Glutamatergic neuron (in vitro differentiated cells): ENCODE measurements at places on chromosomes 1 and 21.

DNA sequence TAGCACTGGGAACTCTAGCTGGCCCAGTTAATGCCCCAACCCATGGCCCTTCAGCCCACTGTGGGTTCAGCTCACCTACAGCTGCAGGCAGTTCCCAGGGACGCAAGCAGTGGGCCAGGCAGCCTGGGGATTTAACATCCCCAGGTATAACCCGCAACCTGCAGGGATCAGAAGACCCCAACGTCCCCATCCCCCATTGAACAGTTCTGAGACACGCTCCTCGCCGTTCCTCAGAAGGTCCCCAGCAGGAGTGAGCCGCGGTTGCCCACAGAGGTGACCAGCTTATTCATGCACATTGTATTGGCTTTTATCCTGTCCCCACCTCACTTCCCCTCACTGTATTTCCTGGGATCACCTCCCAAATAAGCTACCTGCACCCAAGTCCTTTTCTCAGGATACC lies 5.0 kb upstream of the MATN1 start:
- no peak for DNase-seq
- peaks cover 4% of the 10 kb centered on the region for H3K27me3 ChIP-seq
- H3K4me1 ChIP-seq = peaks cover 26% of the 10 kb centered on the region
- H3K36me3 ChIP-seq = no peaks in the 10 kb centered on the region

- no peak for DNase-seq
- no peak overlapping the region for H3K4me3 ChIP-seq
- no peaks in the 10 kb centered on the region for H3K27me3 ChIP-seq
- no peaks in the 10 kb centered on the region for H3K4me1 ChIP-seq
- no peak overlapping the region for H3K27ac ChIP-seq
Measured at GRCh38 chr1:188857526-188858087, 1620.1 kb downstream of the BRINP3 start.

- no peak for DNase-seq
- peak overlapping the region; percentile 14 for H3K27ac ChIP-seq
- peaks cover 15% of the 10 kb centered on the region for H3K27me3 ChIP-seq
- peaks cover 57% of the 10 kb centered on the region for H3K4me1 ChIP-seq
- H3K36me3 ChIP-seq = no peaks in the 10 kb centered on the region
- H3K4me3 ChIP-seq = no peak overlapping the region
Measured at GRCh38 chr1:77031106-77031662, 163.9 kb downstream of the ST6GALNAC5 start.

GRCh38 chr1:18868354-18868753 lies 8.9 kb upstream of the TAS1R2 start:
- H3K4me3 ChIP-seq = no peak overlapping the region
- H3K4me1 ChIP-seq = no peaks in the 10 kb centered on the region
- DNase-seq = no peak

DNA sequence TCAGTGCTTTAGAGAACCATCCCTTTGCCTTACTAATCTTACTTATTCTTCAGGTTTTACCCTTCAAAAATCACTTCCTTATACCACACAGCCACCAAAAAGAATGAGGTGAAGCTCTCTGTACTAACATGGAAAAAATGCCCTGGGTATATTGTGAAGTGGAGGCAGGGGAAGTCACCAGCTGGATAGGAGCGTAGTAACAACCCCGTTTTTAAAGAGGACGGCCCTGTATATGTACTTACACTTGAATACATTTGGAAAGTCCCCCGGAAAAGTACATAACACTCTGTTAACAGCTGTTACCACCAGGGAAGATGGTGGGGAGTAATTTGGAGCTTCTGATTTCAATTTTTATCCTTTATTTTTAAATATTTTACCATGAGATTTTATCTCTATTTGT lies 28.2 kb upstream of the KHDRBS1 start:
- no peak overlapping the region for H3K27ac ChIP-seq
- peaks cover 22% of the 10 kb centered on the region for H3K4me1 ChIP-seq
- no peak overlapping the region for H3K4me3 ChIP-seq
- H3K27me3 ChIP-seq = no peaks in the 10 kb centered on the region

- H3K27me3 ChIP-seq = no peaks in the 10 kb centered on the region
- H3K4me1 ChIP-seq = no peaks in the 10 kb centered on the region
- no peak for DNase-seq
- H3K36me3 ChIP-seq = no peaks in the 10 kb centered on the region
Measured at GRCh38 chr1:197519741-197520334, 251.8 kb downstream of the CRB1 start.
